ENCODE measurements at places on chromosomes 12 and 14.

- DNase-seq = no peak
Observed at GRCh38 chr12:19910681-19911080, 457.7 kb upstream of the PDE3A start.

DNA sequence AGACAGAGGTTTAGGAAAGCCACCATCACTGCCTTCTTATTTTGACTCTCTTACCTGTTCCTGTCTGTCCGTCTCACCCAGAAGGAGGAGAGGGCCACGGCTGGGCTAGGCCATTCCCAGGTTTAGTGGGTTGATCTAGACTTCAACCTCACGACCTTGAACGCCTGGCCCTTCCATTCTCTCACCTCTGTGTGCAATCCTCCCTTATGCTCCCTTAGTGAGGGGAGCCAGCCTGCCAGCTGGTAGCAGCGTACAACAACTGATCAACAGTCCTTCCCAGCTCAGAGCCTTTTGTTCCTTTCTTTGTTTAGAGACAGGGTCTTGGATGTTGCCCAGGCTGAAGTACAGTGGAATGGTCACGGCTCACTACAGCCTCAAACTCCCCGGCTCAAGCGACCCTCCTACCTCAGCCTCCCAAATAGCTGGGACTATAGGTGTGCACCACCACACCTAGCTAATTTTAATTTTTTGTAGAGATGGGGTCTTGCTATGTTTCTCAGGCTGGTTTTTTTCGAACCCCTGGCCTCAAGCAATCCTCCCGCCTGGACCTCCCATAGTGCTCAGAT lies 123.9 kb downstream of the ZNF664 start:
- DNase-seq = no peak

DNA sequence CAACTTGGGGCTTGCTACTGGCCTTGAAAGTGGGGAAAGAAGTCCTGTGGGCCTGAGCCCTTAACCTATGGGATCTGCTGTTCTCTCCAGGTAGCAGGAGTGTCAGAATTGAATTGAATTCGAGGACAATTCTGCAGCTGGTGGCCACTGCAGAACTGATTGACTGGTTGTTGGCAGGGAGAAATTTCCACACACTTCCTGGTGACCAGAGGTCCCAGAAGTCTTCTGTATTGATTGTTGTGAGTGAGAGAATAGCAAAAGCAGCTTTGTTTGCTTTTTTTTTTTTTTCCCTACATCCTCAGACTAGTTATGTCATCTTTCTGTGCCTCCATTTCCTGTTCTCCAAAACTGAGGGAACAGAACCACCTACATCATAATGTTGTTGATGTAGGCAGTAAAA lies 64.1 kb downstream of the PRICKLE1 start:
- no peak for DNase-seq

DNA sequence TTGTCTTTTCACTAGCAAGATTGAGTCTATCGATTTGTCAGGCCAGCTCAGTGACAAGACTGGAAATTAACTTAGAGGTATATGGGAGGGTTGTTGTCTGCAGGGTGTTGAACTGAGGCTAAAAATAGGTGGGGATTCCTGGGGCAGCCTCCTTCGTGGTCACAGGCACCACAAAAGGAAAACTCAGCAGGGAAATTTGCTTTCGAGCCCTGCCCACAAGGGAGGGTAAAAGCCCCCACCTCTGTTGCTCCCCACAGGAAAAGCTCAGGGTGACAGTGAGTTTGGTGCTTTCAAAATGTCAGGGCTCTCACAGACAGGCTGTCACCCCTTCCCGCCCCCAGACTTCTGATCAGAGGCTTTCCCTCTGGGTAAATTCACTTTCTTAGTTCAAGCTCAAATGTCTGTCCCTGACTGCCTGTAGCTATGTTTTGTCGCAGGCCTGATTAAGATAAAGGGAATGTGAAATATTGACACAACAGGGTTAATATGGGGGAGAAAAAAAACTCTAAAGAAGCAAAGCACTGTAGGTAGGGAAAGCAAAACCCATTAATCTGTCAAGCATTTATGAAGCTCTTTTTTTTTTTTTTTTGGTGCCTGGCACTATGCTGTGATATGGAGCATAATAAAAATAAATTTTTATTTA lies 11.7 kb upstream of the NFKBIA start:
- DNase-seq = peak; percentile 25

DNA sequence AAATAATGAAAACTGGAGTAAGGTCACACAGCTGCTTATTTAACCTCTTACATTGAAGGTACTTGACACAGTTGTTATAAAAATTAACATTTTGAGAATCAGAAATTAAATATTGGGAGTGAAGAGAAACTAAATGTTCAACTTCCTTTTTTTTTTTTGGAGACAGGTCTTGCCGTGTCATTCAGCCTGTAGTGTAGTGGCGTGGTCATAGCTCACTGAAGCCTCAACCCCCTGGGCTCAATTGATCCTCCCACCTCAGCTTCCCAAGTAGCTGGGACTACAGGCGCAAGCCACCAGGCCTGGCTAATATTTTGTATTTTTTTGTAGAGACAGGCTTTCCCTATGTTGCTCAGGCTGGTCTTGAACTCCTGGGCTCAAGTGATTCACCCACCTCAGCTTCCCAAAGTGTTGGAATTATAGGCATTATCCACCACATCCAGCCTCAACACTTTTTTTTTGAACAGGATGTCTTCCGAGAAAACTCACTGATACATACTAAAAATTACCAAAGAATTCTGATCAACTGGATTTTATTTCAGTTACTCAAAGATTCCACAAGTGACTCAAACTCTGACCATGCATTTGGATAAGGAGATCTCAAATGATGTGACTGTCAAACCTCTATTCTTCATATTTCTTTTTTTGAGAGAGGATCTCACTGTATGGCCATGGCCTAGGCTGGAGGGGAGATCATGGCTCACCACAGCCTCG lies 35.4 kb downstream of the SGPP1 start:
- DNase-seq = peak; percentile 18

DNA sequence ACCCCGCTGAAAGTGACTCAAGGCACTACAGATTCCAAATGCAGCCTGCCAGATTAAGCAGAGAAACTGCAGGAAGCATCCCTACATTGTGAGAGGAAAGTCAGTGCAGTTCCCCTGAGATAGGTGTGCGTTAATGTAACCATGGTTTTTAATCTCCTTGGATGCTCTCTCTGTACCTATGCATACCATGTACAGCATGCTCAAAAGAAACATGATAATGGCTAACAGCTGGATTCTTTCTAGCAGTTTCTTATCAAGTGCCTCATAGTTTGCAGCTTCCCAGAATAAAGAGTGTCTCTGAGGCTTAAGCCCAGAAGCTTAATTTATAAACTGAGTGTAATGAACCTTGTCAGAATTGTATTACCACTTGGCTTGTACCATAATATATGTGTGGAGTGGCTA lies 17.1 kb upstream of the MDM1 start:
- no peak for DNase-seq

GRCh38 chr12:52452101-52452500 lies at the start of gene KRT6B:
KRT6B (minus strand) TSS chr12:52452146; CDS start chr12:52452078, 68 bp downstream.
- no peak for DNase-seq

DNA sequence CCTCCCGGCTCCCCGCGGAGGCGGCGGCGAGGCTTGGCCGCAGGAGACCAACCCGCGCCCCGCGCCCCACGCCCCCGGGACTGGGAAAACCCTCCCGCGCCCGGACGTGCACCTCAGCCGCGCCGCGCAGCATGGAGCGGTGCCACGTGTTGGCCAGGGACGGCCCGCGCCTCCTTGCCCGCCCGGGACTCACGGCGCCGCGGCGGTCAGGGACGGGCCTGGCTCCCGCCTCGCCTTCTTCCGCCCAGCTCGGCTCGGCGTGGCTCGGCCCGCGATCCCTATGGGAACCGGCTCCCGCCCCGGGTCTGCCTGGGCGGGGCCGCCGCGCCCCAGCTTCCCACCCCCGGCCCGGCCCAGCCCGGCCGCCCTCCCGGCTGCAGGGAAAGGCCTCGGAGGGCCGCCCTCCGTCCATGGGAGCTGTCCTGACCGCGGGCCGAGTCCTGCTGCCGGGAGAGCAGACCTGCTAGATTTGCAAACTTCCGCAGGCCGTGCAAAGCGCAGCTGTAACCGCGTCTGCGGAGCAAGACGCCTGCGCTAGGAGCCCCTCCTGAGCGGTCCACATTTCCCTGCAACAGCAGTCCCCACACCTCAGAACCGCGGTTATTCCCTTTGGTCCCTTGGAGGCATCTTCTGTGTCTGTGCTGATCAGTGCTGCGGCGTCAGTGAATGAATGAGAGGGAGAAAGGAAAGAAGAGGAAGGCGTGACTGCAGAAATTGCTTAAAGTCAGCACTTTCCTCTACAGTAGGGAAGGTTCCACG lies at the start of gene CDKL1:
Gene CDKL1, minus strand, starts transcription at position 251 of the 759 bp plus-strand sequence. CDS start 1,013 bp downstream, outside the sequence.
- DNase-seq = peak; percentile 64
